ENCODE measurements at places on chromosomes 4 and X.

GRCh38 chrX:154548028-154548316, 552 bp downstream of the IKBKG start:
- DNase-seq: no peak

DNA sequence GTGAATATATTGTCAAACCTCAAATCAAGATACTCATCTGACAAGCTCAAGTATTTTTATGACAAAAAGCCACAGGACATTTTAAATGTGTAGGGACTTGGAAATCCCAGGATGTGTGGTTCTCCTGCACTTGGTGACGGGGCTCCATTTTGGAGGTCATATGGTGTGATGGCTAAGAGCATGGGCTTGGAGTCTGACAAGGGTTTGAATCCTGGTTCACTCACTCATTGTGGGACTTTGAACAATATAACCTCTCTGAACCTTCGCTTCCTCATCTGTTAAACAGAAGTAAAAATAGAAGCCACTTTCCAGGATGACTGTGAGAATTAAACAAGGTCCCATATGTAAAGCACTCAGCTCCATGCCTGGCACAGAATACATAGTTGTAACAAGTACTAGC, 99.6 kb downstream of the SMIM20 start:
- DNase-seq: no peak

DNA sequence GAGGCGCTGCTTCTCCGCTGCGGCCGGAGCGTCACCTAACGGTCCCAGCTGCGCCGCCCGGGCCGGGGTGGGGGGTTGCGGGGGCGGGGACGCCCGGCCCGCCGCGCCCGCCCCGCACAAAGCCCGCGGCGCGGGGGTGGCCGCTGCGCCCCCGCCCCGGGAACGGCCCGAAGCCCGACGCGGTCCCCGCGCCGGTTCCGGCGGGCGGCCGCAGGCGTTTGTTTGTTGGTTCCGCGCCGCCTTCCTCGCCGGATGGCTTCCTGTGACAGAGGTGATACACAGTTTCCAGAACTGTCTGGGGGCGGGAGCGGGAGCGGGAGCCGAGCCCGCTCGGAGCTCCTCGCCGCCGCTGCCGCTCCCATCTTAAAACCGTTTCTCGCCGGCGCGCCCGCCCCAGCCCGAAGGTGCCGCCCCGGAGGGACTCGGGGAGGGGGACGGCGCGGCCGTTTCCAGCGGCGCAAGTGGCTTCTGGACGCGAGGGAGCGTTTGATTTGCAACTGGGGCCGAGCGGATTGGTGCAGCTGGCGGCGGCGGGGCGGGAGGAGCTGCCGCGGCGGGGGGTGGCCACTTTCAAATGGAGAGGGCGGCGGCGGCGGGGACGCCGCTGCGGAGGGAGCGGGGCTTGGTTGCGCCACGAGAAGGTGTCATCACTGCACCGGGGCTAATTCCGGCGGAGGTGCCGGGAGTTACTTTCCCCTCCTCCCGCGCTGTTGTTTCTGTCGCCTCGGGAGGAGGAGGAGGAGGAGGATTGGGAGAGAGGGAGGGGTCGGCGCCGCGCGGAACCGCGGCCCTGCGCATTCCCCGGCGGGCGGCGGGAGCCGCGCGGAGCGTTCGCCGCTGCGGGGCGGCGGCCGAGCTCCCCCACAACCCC, 2.3 kb downstream of the JADE1 start:
- DNase-seq: peak; percentile 89

- DNase-seq: no peak
Observed at GRCh38 chr4:178811356-178811755, 1369.1 kb upstream of the AGA start.

DNA sequence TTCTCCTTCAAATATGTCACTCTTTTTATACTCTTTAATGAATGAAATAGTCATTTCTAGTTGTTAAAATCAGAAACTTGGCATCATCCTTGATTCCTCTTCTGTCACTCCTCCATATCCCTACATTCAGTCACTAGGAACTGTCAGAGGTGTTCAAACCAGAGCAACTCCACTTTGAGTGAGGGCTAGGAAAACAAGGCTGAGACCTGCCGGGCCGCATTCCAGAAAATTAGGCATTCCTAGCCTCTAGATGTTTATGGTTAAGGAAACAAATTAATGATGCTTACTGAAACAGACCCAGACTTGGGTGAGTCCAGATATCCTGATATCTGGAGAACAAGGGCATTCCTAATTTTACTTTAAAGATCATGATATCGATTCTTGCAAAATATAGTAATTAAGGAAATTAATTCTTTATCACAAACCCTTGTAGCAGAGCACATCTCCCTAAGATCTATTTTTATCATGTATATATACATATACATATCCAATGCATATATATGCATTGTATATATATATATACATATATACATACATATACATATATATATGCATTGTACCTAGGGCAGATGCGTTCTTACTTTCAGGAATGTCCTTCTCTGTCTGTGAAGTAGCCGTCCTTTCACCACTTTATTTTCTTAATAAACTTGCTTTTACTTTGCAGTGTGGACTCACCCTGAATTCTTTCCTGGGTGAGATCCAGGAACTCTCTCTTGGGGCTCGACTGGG, 98.4 kb upstream of the GC start:
- no peak for DNase-seq

GRCh38 chr4:48546336-48546735, 56.3 kb downstream of the ZAR1 start:
- DNase-seq: no peak

GRCh38 chr4:88446124-88446523, 10.8 kb upstream of the HERC5 start:
- no peak for DNase-seq

DNA sequence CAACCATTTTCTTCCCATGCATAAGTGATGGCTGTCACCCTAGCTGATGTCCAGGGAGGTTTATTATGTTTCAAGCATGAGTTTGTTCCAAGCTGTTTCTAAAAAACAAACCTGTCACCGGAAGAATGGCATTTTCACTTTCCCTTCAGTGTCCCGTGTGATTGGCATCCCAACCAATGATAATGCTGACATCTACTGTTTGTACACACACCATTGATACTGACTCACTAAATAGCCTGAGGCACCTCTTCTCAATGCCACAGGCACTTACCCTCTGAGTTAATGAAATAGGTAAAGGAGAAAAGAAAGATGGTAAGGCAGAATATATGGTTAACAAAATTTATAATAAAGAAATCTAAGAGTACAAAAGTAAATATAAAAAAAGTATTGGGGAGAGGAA, 23.1 kb upstream of the VCX2 start:
- no peak for DNase-seq

- DNase-seq: no peak
Observed at GRCh38 chr4:47933840-47934239, 19.5 kb upstream of the NFXL1 start.

- DNase-seq: no peak
Observed at GRCh38 chrX:119625843-119626242, 19.6 kb upstream of the NKRF start.

DNA sequence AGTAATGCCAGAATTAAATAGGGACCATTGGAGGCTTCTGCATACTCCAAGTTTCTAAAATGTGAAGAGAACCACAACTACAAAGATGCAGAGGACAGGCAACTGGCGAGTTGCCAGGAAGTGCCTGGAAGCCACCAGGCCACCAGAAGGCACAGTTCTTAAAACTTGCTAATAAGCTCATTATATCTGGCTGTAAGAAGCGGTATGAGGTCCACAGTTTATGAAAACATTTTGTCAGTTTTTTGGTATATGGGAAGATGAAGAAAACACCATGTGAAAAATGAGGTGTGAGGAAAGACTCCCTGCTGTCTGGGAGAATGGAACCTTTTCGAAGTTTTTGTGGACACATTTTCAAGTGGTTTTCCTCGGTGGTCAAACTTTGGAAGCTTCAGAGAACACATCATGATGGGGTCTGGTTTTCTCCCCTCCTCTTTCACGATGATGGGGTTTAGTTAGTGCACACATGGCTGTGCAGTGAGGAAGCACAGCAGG, 202.7 kb downstream of the NR3C2 start:
- no peak for DNase-seq

GRCh38 chrX:153438532-153438931, 7.3 kb downstream of the TREX2 start:
- no peak for DNase-seq

DNA sequence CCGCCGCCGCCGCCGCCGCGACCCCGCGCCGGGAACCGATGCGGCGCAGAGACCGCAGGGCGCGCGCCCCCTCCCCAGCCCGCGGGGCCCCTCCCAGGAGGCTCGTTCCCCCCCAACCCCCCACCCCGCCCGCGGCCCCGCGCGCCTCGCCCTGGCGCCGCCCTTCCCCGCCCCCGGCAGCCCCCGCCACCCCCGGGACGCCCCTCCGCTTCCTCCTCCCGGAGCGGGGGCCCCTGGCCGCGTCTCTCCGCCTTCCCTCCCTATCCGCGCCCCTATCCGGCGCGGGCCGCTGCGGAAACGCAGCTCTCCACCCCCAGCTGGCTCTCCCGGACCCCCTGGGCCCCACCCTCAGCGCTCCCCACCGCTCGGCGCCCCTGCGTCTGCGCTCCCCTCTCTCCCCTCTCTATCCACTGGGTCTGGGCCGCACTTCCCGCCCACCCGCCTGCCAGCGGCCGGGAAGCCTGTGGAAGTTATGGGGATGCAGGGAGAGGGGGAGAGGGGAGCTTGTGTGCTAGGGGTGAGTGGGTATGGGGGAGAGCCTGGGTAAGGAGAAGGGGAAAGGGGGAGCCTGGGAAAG, at the start of gene TMEM271:
Gene TMEM271 (minus strand): TSS at position 51 of the 577 bp plus-strand sequence. CDS start 233 bp downstream, outside the sequence.
- no peak for DNase-seq

- peak; percentile 13 for DNase-seq
Observed at GRCh38 chr4:75289914-75290582, 224.2 kb downstream of the RCHY1 start.

GRCh38 chr4:3416270-3416669, 25.5 kb upstream of the HGFAC start:
- no peak for DNase-seq

DNA sequence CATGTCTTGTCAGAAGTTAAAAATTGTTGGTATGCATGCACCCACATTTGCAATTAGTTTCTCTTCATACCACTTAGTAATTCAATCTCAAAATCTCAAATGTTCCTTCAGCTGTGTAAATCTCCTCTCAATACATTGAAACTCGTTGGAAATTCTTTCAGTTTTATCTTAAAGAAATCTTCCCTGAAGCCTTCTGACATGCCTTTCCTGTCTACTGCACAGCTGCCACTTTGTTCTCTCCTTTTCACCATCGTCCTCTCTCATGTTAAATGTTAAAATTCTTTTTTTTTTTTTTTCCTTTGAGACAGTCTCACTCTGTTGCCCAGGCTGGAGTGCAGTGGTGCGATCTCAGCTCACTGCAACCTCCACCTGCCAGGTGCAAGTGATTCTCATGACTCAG, 30.9 kb downstream of the MCUB start:
- DNase-seq: no peak

DNA sequence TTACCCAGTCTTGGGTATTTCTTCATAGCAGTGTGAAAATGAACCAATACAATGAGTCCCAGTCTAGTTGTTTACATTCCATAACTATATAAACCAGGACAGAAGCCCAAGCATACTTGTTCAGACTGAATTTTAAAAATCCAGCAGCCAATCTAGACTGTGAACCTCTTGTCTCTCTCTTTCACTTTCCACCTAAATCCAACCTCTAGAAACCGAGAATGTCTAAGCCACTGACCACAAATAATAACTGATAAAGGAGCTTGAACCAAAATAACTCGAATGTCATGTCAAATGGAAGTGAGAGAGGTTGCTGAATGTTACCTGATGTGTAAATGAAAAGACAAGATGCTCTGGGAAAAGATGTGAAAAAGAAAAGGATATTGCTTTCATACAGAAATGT, 544.7 kb downstream of the NLGN4X start:
- no peak for DNase-seq

DNA sequence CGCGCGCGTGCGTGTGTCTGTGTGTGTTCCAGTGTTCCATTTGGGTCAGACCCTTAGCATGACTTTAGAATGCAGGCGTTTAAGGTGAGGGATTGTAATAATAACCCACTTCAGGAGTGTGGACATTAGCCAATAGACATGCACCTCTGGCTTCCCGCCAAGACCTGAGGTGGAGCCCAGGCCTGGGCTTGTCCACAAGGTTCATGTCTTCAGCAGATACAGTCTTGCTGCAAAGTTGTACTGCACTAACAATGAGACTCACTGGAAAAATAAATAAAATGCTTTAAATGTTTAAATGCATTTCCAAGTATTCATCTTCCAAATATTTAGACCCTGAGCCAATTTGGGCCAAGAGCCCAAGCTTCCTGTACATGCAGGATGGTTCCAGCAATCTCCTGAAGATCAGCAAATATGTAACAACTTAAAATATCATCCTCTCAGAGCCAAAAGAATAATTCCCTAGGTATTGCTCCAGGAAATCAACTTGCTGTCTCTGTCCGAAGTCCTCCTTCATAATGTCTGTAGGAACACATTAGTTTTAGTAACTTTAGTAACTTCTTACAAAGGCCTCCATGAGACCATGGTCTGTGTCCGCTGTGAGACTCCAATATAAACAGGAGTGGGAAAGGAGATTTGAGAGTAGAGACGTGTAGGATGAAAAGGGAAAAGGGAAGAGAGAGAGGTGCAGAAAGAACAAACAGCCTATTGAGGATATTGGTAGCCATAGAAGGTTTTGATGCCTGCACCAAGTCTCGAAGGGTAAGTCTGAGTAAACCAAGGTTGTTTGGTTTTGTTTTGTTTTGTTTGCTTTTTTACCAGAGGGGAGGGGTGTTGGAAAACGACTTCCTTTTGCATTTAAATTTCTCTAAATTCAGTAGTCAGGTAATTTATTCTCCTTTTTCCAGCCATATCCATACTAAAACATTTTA, 98.5 kb upstream of the KLF3 start:
- no peak for DNase-seq

- DNase-seq: no peak
Observed at GRCh38 chr4:80188801-80189458, 8.4 kb upstream of the PRDM8 start.

- no peak for DNase-seq
Observed at GRCh38 chr4:46781434-46782092, 127.5 kb downstream of the COX7B2 start.
